ENCODE measurements at places on chromosomes 12 and 14. TPM values are rescaled to one million over a fixed set of nuclear protein-coding genes. Genes with fewer than 3 reads are reported as not detected.

- DNase-seq, result no peak
Observed at GRCh38 chr12:110317911-110318310, 36.9 kb downstream of the ATP2A2 start.

GRCh38 chr12:80937391-80938238 is at the start of gene LIN7A:
TSS of gene LIN7A (minus strand) at chr12:80937934. CDS start at chr12:80937722, 212 bp downstream.
- DNase-seq, result peak; percentile 60

DNA sequence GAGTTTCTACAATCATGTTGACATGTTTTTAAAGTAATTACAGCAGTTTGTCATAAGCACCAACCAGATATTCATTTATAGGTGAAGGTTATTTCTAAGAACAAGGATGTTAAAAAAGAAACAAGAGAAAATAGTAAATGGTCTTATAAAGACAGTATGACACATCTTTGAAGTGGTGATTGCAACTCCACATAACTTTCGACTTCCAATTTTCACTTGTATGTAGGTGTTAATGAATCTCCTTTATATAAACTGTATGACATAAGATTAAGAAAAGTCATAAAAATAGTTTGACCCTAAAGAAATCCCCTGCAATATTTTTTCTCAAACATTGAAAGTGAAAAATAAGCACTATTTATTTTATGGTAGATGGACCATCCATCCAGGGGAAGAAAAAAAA is 144.8 kb upstream of the PTPRQ start:
- DNase-seq, result no peak

GRCh38 chr12:79617696-79618095 is 73.1 kb downstream of the PAWR start:
- DNase-seq, result no peak

B4GALNT3 gene
- polyA plus RNA-seq, result 4.4 TPM

Measured in right lung (tissue), 10 donors.